ENCODE measurements at places on chromosomes 12 and 14.

DNA sequence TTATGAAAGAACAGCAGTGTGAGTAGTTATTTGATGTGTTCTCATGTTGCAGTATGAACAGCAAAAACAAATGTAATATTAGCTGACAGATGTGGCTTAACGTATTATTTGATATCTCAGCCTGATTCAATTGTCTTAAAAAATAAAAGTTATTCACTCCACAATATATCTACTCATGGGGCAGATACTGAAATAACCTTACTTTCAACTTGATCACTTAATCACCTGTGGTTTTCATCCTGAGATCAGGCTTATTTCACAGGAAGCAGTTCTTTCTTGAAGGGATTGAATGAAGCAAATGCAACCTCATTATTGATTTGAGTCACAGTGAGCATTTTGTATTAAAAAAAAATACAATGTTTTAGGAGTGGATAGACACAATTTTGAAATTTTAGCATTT is 90.3 kb downstream of the AKAP6 start:
- DNase-seq, result no peak

DNA sequence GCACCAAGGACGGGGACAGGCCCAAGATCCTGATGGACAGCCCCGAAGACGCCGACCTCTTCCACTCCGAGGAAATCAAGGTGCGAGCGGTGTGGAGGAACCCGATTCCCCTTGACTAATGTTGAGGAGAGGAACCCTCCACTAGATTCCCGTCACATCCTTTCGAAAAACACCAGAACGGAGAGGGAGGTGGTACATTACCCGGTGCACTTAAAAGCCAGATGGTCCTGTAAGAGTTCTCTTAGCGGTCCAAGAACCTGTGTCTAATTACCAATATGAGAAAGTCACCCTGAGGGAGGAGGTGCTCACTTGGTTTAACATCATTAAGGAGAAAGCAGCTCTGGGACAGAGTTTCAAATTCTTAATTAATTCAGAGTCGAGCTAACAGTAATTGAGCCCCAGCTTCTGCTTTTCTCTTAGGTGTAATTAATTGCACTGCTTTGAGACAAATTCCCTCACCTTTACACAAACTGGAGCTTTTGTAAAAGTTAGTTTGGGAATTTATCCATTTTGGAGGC is 450 bp downstream of the PRKAB1 start:
- DNase-seq, result no peak

DNA sequence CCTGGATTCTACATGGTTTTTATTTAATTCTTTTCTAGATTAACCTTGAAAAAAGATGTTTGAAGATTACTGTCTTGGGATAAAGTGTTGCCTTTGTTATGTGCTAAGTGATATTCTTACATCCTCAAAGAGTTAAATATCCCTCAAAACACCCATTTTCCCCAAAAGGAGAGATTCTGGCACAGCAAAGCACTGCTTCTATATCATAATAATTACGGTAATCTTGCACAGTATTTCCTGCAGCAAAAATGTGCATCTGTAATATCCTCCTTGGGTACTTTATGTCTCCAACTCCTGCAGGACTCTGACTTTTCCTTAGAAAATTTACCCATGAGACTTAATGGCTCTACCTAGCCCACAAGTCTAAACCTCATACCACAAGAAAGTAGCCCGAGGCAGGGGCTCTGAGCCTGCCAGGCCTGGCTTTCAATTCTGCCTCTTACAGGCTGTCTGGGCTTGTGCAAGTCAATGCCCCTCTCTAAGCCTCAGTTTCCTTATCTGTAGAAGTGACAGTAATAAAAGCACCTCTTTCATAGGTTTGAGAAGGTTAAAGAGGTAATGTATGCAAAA is 45.8 kb downstream of the SVOP start:
- no peak for DNase-seq

- DNase-seq, result no peak
These were observed 38.8 kb downstream of the UBR7 start for GRCh38 chr14:93245764-93246420.

DNA sequence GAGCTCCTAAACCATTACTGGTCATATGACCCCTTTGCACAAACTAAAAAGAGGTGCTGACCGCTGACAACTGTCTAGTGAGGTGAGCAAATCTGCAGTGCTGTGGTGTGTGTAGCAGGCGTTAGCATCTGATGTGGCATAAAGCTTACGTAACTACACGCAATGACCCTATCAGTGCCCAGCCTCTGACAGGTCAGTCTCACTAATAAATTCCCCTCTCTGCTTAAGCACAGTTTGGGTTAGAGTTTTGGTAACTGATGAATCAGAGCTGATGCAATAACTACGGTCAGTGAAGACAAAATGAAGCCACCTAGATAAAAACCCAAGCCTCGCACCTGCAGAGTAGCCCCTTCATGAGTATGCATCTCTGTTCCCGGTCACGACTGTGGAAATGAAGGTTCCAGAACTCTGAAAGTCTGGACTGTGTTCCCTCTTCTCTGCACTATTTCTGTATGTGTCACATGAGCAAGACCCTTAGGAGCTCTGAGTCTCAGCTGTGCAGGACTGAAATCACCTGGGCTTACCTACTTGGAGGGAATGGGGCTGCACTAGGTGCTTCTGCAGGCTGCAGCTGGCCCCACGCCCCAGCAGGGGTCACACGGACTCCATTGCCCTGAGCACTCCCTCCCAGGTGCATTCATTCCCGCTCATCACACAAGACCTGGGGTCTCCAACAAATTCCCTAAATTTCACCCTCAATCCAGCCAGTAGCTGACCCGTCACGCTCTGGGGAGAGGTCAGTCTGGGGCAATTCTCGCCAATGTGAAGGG is 54.4 kb downstream of the RIMBP2 start:
- DNase-seq, result no peak

DNA sequence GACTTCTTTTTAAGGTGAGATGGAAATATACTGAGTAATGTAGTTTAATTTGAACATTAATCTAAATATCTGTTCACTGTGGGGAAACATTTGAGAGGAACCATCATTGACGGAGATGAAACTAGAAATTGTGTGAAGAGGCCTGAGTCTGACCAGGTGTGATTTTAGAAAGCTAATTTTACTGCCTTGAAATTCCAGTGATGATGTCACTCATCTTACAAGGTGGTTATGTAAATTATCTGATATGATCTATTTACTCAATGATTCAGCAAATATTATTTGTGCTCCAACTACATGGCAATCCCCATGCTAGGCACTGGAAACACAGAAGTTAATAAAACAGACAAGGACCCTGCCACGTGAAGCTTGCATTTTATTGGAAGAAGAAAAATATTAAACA is 435.7 kb upstream of the DCN start:
- no peak for DNase-seq

DNA sequence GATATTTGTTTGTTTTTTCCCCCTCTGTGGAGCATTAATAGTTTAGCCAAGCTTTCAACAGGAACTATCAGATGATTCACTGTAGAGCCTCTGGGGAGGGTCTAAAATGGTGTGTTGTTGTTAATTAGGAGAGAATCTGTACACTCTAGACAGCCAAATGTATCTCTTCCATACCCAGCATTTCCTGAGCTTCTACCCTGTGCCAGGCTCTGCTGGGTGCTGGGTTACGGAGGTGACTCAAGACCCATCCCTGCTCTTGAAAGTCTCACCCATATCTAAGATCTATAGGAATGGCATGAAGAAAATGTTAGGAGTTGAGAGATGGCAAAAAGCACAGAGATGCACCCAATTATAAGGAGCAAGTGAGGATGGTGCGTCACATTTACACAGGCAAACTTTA is 245.8 kb downstream of the C12orf75 start:
- no peak for DNase-seq

DNA sequence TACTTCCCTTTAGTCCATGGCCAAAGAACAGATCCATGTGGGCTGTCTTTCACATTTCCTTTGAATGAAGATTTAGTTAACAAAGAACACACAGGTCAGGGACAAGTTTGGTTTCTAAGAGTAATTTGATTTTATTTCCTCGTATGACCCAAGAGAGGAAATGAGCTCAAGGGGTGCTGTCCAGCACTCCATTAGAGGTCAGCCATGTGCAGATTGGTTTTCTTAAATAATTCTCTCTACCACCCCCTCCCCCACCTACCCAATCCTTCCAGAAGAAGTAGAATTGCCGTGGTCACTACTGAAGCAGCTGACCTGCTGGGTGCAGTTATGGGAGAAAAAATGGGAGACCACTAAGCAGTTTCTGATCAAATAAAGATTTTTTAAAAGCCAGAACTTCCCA is 13.9 kb upstream of the OAS1 start:
- no peak for DNase-seq

All from SK-N-SH (cell line).